Stimulated activated effector memory CD8-positive, alpha-beta T cell treated with anti-CD3 and anti-CD28 coated beads, Interleukin-12 subunit alpha, Interleukin-12 subunit beta, amount 100 ng/mL, for 72 hours (primary cell): ENCODE measurements at places on chromosomes 12 and 14.

GRCh38 chr14:91261986-91262549, 17.6 kb upstream of the GPR68 start:
- DNase-seq = no peak

GRCh38 chr12:94147387-94147990, 888 bp upstream of the PLXNC1 start:
- no peak for DNase-seq

DNA sequence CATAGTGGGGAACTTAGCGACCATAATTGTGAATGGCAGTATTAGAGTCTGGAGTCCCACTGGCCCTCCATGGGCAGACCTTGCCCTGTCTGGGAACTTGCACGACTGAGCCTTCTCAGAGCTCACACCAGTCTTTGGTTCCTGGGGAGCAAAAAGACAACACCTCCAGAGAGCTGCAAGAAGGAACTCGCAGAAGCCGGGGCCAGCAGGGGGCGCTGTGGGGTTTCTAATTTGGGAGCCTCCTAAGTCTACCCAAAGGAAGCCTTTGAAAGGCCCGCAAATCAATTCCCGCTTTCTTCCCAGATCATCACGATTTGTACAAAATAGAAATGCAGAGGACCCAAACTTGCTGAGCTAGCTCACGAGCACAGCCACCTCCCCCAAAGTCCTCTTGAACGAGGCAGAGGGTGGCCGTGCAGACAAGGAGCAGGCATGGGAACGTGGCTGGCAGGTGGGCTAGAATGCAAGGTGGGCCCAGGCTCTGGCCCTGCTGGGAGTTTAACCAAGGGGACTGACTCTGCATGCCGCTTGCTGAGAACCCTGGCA, 46.3 kb upstream of the FBXO21 start:
- peak; percentile 88 for DNase-seq

DNA sequence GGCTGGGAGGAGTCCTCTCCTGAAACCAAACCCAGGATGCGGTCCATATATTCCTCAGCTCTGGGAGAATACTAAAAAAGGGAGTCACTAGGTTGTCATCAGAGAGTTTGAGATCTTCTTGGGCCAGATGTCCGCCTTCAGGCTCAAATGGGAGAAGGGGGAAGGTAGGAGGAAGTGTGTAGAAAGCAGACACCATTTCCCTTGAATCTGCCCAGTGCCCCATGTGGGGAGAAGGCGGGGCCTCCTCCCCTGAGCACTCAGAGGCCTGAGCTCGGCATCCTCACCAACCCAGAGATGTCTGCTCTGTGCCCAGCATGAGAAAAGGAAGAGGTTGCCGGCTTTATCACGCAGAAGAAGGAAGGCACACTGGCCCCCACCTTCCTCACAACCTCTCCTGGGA, 37.3 kb downstream of the LTBP2 start:
- no peak for DNase-seq

- DNase-seq = no peak
Measured at GRCh38 chr14:93395231-93395630, 35.5 kb upstream of the UNC79 start.

DNA sequence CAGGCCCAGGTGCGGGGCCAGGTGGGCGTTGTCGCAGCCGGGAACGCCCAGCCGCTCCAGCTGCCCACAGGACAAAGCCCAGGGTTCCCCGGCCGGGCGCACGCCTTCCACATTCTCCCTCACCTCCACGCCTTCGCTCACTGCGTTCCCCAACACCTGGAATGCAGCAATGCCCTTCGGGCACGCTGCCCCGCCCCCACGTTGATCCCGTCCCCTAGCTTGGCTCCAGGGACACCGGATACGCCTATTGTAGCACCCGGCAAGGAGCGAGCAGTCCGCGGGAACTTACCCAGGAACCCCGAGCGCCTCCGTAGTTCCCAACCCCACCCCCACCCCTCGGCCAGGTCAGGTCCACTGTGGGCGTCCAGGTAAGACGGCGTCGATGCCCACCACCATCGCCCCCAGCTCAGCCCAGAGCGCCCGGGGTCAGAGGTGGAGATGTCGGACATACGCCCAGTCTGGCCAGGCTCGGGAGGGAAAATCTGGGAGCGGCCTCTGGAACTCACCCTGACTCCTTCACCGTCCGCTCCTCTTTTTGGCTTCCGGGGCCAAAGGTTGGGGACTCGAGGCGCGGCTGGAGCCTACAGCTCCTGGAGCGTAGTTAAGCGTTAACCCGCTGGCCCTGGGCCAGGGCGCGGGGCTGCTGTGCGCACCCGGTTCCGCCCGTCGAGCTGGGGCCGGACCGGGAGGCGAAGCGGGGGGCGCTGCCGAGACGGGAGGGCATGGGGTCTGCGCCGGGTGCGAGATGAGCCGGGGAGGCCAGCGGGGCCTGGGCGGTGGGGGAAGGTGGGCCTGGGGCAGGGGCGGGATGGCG, 594 bp upstream of the CEP170B start:
- no peak for DNase-seq

GRCh38 chr12:30679241-30679640, 16.4 kb downstream of the IPO8 start:
- DNase-seq = no peak
